Activated naive CD4-positive, alpha-beta T cell treated with anti-CD3 and anti-CD28 coated beads, Interleukin-2, amount 50 U/mL, for 72 hours (primary cell): ENCODE measurements at places on chromosomes 13 and 19.

GRCh38 chr19:38455031-38455430 lies 21.5 kb downstream of the RYR1 start:
- DNase-seq = no peak

DNA sequence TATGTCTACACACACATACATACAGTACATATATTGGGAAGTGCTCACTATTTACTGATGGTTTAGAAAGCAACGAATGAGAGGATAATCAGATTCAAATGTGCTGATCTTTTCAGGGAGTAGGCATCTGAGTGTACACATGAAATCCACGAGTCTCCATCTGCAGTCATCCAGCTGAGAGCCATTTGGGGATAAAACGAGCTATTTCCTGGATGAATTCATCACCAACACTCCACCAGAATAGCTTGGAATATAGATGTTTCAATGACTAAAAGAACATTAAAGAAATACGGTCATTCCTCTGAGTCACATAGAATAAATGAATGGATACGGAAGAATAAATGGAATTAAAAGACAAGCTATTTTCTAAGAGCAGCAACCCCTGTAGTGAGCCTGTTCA lies 721.6 kb upstream of the ARGLU1 start:
- no peak for DNase-seq

DNA sequence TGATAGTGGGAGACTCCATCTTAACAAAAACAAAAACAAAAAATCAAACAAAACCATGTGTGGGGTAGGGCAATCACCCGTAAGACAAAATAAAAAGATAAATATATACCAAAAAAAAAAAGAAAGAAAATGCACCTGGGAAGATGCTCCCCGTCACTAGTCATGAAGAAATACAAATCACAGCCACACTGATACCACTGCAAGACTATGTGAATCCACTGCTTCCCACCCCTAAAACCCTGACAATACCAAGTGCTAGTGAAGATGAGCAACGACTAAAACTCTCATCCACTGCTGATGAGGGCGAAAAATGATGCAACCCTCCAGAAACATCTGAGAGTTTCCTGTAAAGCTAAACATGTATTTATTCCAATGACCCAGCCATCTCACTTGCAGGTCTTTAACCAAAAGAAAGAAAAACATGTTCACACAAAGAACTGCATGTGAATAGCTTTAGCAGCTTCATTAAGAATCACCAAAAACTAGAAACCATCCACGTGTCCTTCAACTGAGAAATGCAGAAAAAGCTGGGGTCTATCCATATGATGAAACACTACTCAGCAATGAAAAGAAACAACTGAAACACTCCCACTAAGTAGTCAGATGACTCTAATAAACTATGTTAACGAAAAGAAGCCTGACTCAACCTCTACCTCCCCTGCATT lies 31.7 kb downstream of the BRD4 start:
- no peak for DNase-seq

DNA sequence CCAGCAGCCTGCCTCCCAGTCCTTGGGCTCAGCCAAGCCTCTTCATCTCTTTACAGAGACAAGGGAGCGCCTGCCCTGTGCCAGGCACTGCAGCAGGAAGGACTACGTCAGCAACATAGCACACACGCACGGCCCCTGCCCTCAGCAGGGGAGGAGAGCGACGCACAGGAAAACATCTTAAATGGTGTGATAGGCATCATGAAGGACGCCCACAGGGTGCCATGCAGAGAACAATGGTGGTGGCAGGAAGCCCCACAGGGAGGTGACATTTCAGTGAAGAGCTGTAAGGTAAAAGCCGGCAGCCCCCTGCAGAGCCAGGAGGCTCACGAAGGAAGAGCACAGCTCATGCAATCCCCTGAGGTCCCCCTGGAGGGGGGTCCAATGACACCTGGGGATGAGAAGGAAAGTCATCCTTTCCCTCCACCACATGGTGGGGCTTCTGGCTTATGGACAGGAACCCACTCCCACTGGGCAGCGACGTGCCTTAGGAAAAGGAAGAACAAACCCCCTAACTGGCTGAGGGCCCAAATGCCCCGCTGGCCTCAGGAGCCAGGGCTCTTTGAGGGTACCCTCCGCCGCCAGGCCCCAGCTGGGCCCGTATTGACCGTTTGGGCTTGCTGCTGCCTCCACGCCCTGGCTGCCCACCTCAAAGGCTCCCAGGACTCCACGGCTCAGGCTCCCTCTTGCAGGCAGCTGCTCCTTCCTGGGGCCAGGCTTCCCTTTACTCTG lies 37.3 kb upstream of the C13orf42 start:
- no peak for DNase-seq

GRCh38 chr13:95243207-95243606 lies 58.0 kb downstream of the ABCC4 start:
- no peak for DNase-seq

DNA sequence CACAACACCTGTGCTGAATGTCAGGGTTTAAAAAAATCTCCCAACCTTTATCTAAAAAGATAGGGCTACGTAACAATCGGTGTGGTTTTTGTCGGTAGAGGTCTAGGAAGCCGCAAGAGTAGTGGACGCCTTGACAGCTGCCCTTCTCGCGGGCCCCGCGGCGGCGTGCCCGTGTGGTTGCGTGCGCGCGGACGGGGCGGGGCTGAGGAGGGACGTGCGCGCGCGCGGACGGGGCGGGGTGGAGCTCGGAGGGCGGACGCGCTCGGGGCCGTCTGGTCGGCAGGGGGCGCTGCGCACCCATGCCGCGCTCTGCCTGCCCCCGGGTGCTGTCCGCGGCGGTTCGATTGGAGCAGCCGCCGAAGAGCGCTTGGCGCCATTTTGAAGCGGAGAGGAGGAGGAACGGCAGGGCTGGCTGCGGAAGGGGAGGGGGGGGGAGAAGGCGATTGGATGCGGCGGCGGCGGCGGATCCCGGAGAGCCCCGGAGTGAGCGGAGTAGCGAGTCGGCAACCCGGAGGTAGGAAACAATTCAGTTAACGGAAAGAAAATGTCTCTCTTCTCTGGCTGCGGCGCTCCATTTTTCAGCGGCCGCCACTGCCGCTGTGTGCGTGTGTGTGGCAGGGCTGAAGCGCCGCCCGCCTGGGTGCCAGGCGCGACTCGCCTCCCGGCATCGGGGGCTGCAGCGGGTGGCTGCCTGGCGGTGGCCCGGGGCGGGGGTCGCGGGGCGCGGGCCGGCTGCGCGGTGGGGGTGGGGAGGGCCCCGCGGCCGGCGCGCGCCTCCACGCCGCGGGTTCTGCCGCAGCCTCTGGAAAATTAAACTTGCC lies at the start of gene PDS5B:
Gene PDS5B, plus strand, starts transcription at position 373 of the 821 bp plus-strand sequence. CDS start 62,321 bp downstream, outside the sequence.
- DNase-seq = peak; percentile 97

GRCh38 chr19:30255791-30256495 lies 116.2 kb upstream of the ZNF536 start:
- no peak for DNase-seq

DNA sequence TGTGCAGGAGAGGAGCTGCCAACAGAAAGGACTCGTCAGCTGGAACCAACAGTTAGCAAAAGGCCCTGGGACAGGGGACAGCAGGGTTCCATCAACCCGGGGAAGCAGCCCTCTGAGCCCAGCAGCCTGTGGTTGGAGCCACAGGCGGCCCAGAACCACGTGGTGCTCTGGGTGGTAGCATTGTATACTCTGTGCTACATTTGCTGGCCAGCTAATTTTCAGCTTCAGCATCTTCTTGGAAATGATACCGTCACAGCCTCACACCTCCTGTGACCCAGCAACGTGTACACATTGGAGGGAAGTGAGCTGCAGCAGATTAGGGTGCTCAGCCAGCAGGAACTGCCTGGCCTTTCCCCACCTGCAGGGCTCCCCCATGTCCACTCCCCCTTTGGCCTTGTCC lies 13.1 kb upstream of the MTIF3 start:
- no peak for DNase-seq

DNA sequence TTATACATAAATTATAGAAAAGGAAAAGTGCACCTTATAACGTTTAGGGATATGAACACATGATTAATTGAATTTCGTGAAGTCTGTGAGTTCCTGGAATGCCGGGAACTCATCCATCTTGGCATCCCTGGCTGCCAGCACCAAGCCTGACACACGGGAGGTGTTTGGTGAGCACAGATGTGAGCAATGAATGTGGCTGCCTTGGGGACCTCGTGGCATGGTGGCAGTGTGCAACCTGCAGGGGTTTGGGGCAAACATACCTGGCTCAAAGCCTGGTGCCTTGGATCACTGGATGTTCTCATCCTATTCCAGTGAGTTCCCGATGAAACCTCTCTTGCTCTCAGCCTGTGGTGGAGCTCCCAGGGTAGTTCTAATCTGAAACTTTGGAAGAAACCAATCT lies 10.4 kb upstream of the MAP2K2 start:
- no peak for DNase-seq

DNA sequence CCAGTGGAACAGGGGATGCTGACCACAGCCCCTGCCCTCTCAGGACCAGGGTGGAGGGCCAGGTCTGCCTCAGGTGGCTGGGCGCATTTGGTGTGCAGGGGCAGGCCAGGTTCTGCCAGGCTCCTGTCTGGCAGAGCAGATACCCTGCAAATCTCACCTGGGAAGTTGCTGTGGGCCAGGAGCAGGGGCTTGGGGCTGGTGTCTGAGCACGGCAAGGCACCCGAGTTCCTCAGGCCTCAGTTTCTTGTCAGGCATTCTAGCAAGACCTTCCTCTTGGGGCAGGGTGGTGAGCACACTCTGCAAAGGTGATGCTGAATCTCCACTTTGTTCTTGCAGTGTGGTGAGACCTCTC lies 1.1 kb downstream of the CRTC1 start:
- no peak for DNase-seq

- DNase-seq = no peak
Measured at GRCh38 chr19:726993-727956, 18.5 kb downstream of the PALM start.

- no peak for DNase-seq
Measured at GRCh38 chr13:30892966-30893365, 13.1 kb upstream of the MEDAG start.

DNA sequence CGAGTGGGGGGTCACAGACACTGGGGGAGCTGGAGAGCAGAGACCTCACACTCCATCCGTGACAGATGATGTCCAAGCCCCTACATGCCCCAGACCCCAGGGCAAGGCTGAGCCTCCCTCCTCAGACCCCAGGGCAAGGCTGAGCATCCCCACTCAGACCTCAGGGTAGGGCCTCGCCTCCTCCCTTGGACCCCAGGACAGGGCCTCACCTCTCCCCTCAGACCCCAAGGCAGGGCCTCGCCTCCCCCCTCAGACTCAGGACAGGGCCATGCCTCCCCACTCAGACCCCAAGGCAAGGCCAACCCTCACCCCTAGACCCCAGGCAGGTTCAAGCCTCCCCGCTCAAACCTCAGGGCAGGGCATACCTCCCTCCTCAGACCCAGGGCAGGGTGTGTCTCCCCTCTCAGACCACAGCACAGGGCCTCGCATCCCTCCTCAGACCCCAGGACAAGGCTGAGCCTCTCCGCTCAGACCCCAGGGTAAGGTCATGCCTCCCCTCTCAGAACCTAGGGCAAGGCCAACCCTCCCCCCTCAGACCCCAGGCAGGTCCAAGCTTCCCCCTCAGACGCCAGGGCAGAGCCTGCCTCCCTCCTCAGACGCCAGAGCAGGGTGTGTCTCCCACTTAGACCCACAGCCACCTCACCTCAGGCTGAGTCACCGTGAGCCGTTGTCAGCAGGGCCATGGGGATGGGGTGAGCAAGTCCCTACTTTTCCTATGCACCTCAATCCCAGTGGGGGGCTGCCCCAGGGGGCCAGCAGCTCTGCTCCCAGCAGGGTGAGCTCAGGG lies 1.7 kb upstream of the S1PR4 start:
- DNase-seq = peak; percentile 60

- DNase-seq = no peak
Measured at GRCh38 chr13:106596275-106596937, 28.5 kb upstream of the ARGLU1 start.

DNA sequence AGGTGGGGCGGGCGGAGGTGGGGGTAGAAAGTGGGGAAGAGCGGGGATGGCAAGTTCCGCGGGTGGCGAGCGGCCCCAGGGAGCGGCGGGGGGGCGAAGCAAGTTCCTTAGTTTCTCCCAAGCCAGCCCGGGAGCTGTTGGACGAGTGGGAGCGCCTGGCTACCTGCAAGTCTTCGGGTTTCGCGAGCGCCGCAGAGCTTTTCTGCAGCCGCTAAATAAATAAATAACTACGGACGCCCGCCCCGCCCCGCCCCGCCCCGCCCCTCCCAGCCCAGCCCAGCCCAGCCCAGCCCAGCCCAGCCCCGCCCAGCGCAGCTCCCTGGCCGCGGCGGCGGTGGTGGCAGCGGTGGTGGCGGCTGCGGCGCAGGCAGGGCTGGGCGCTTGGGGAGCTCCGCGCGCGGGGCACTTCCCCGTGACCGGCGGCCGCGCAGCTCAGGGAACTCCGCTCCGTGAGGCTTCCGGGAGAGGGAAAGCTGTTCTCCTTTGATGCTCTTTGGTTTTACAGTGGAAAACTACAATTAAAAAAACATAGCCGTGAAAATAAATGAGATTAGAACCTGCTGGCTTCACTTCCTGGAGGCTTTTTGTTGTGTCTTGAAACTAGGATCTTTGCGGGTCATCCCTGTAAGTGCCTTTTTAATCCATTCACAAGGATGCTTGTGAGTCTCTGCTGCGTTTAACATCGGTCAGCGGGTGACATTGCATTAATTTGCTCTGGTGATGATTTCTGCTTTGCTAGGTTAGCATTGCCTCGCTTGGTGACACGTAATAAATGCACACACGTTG lies at the start of gene UBE2L5:
Gene UBE2L5, plus strand, starts transcription at position 440 of the 786 bp plus-strand sequence. CDS start 5,498 bp downstream, outside the sequence.
- DNase-seq = peak; percentile 72

- no peak for DNase-seq
Measured at GRCh38 chr19:13329766-13330165, 176.5 kb downstream of the CACNA1A start.

DNA sequence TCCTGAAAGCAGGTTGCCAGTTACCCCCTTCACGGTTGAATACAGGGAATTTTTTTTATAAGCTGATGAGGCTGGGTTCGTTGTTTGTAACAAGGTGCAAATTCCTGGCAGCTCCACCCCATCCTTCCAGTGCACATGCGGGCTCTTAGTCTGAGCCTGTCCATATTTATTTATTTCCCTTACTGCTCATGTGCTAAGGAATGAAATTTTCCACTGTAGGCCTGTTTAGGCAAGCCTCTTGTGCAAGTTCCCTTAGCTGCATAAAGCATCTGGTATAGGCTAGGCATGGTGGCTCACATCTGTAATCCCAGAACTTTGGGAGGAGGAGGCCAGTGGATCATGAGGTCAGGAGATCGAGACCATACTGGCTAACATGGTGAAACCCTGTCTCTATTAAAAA lies 560.9 kb upstream of the PCDH9 start:
- DNase-seq = no peak

- peak; percentile 90 for DNase-seq
Measured at GRCh38 chr19:46616631-46617322, 8.1 kb downstream of the PTGIR start.

GRCh38 chr19:3359919-3360420 lies 6.4 kb upstream of the NFIC start:
- no peak for DNase-seq

- no peak for DNase-seq
Measured at GRCh38 chr13:45989607-45990006, 62.9 kb downstream of the ZC3H13 start.

- no peak for DNase-seq
Measured at GRCh38 chr13:81388400-81388799, 1047.5 kb upstream of the SPRY2 start.
